ENCODE measurements at places on chromosomes 1 and 21. TPM values are rescaled to one million over a fixed set of nuclear protein-coding genes. Genes with fewer than 3 reads are reported as not detected.

The RXFP4 gene
- total RNA-seq = not detected

The GIPC2 gene
- 0.33 TPM for total RNA-seq

The C1orf87 gene
- 0.15 TPM for total RNA-seq

The LRRC53 gene
- not detected for total RNA-seq

The CTNNBIP1 gene
- total RNA-seq = 24.4 TPM

The IVL gene
- not detected for total RNA-seq

The TMEM81 gene
- total RNA-seq = 1.5 TPM

The ANGPTL3 gene
- total RNA-seq = not detected

The CENPL gene
- total RNA-seq = 7.8 TPM

The GUCA2B gene
- total RNA-seq = not detected

The CASQ1 gene
- total RNA-seq = not detected

The ISG20L2 gene
- total RNA-seq = 4.7 TPM

The JAM2 gene
- total RNA-seq = 1.5 TPM

The FCER1G gene
- total RNA-seq = not detected

The KRTAP19-1 gene
- not detected for total RNA-seq

The GSTM5 gene
- total RNA-seq = 6.4 TPM

The VANGL2 gene
- total RNA-seq = under 0.01 TPM
